ENCODE measurements at places on chromosomes 7 and 10. TPM values are rescaled to one million over a fixed set of nuclear protein-coding genes. Genes with fewer than 3 reads are reported as not detected.

GRCh38 chr7:19972876-19973275 is 199.5 kb upstream of the TMEM196 start:
- no peak overlapping the region for H3K4me3 ChIP-seq
- peaks cover 8% of the 10 kb centered on the region for H3K27me3 ChIP-seq
- no peaks in the 10 kb centered on the region for H3K36me3 ChIP-seq
- H3K27ac ChIP-seq: no peak overlapping the region

DNA sequence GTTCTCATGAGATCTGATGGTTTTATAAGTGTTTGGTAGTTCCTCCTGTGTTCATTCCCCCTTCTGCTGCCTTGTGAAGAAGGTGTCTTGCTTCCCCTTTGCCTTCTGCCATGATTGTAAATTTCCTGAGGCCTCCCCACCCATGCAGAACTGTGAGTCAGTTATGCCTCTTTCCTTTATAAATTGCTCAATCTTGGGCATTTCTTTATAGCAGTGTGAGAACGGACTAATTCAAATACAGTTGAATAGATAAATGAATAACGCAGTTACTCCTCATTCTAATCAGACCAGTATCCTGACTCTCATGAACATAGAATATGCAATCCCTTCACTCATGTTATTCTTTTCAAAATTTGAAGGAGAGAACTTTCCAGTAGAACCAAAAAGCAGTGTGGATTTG is 375.0 kb upstream of the FZD8 start:
- peaks cover 7% of the 10 kb centered on the region for H3K4me1 ChIP-seq
- no peaks in the 10 kb centered on the region for H3K36me3 ChIP-seq
- DNase-seq: no peak
- H3K27me3 ChIP-seq: no peaks in the 10 kb centered on the region
- H3K27ac ChIP-seq: no peak overlapping the region
- H3K4me3 ChIP-seq: no peak overlapping the region

- H3K27me3 ChIP-seq: no peaks in the 10 kb centered on the region
- no peak within 1 kb of the TSS for H3K4me3 ChIP-seq
- no peak for DNase-seq
- no peaks in the 10 kb centered on the region for H3K36me3 ChIP-seq
- no peak within 1 kb of the TSS for H3K27ac ChIP-seq
Observed at GRCh38 chr7:80637911-80638765, at the start of gene CD36. Gene CD36 (plus strand): TSS chr7:80638642. CDS start chr7:80646741, 8,099 bp downstream.

The CTAGE4 gene
- not detected for total RNA-seq

The ABCC2 gene
- total RNA-seq: 0.69 TPM

DNA sequence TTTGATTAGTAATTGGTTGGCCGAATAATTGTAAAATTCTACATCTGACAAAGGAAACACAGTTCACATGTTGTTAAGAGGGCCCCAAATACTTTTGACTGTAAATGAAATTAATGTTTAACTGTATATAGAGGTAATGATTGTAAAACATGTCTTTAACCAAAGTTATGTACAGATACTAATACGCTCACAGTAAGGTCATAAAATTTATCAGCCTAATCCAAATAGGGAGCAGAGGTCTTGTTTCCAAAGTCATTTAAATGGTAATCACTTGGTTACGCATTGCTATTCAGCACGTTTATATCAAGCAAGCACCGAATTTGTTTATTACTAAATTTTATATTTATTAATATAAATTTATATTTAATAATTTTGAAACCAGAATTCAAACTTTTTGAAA is 1.4 kb downstream of the PHYHIPL start:
- DNase-seq: no peak
- no peak overlapping the region for H3K4me3 ChIP-seq
- peaks cover 25% of the 10 kb centered on the region for H3K27me3 ChIP-seq
- H3K27ac ChIP-seq: no peak overlapping the region
- no peaks in the 10 kb centered on the region for H3K36me3 ChIP-seq

DNA sequence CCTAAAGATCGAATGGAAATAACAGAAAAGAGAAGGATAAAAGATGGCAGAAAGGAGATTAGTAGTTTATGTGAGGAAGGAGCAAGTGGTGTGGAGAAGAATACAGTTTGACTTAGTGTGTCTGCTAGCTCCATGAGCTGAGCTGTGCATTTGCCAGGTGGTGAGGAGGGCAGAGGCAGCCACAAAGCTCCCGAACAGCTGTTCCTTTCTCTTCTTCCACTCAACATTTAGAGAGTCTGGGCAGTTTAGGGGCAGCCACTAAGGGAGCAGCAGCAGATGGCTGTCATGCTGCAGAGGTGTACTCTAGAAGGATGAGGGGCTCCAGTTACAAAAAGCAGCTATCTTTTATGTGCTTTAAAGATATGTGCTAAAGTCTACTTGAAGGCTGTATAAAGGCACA is 674.4 kb downstream of the GRM8 start:
- peaks cover 12% of the 10 kb centered on the region for H3K4me1 ChIP-seq
- H3K36me3 ChIP-seq: no peaks in the 10 kb centered on the region
- H3K27me3 ChIP-seq: peaks cover 3% of the 10 kb centered on the region
- DNase-seq: no peak

GRCh38 chr10:73456187-73456890 is 23.0 kb upstream of the MSS51 start:
- no peak for DNase-seq

Measured in chondrocyte (in vitro differentiated cells).